ENCODE measurements at places on chromosomes 11 and 22. TPM values are rescaled to one million over a fixed set of nuclear protein-coding genes. Genes with fewer than 3 reads are reported as not detected.

CCDC117 gene
- 8.5 TPM for total RNA-seq

LRRC74B gene
- 0.05 TPM for total RNA-seq

KDM4F gene
- not detected for total RNA-seq

TMEM121B gene
- total RNA-seq = 0.11 TPM

C11orf58 gene
- 156 TPM for total RNA-seq

CFAP300 gene
- total RNA-seq = 4.1 TPM

FIBIN gene
- not detected for total RNA-seq

SLC22A24 gene
- total RNA-seq = not detected

HEPHL1 gene
- total RNA-seq = not detected

POU2AF2 gene
- total RNA-seq = not detected

LRP5 gene
- 30.6 TPM for total RNA-seq

ENTHD1 gene
- not detected for total RNA-seq

CDC42BPG gene
- total RNA-seq = 0.29 TPM

MFNG gene
- total RNA-seq = 2.5 TPM

OR4A16 gene
- not detected for total RNA-seq

OPCML gene
- total RNA-seq = not detected

SLC15A3 gene
- total RNA-seq = not detected

POTEH gene
- 24.9 TPM for total RNA-seq

HTR3A gene
- total RNA-seq = not detected

CASP4 gene
- total RNA-seq = 60.9 TPM

C11orf87 gene
- total RNA-seq = not detected

LMNTD2 gene
- total RNA-seq = 3.5 TPM

SLC22A12 gene
- not detected for total RNA-seq

MUC15 gene
- total RNA-seq = 4.2 TPM

CARD18 gene
- not detected for total RNA-seq

Data from A375 (cell line).